ENCODE measurements at places on chromosomes 16 and 17.

DNA sequence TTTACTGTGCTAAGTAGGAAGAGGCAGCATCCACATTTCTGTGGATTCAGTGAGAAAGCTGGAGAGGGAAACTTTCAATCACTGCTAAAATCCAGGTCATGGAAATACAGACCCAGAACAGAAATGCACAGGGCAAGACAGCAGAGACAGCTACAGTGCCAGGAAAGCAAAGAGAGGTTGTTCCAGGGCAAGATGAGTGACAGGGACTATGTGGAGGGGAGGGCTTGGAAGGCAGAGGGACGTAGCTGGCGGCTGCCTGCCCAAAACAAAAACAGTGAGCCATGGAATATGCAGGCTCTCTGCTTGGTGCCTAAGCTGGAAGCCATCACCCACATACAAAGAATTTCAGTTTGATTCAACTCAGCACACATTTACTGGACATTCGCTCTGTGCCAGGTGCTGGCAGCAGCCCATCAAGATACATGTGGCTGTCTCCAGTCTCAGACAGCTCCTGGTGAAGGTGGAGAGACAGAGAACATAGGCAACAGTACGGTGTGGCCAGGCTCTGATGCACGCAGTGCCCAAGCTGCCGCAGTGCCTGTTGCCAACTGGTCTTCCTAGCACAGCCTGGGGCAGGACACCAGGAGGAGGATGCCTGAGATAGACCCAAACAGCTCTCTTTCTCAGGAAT is 88.7 kb downstream of the AIPL1 start:
- no peak for DNase-seq

- DNase-seq: no peak
These were observed 10.3 kb downstream of the TNRC6C start for GRCh38 chr17:77968788-77969187.

DNA sequence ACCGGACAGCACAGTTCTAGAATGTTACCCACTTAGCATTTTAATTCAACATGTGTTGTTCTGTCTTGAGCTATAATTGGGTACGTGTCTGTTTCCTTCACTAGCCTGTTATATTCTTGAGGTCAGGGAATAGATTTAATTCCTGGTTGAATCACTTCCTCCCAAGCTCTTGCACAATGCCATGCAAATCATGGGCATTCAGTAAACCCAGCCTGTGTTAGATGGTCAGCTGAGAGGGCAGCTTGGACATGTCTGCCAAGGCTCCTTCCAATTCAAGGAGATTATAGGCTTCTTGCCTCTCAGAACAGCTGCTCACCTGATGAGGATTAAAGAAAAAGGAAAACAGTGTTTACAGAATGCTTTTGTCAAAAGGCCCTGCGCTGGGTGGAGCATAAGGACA is 12.6 kb downstream of the C1QTNF1 start:
- no peak for DNase-seq

GRCh38 chr17:1985093-1985492 is 40.0 kb downstream of the RTN4RL1 start:
- no peak for DNase-seq

DNA sequence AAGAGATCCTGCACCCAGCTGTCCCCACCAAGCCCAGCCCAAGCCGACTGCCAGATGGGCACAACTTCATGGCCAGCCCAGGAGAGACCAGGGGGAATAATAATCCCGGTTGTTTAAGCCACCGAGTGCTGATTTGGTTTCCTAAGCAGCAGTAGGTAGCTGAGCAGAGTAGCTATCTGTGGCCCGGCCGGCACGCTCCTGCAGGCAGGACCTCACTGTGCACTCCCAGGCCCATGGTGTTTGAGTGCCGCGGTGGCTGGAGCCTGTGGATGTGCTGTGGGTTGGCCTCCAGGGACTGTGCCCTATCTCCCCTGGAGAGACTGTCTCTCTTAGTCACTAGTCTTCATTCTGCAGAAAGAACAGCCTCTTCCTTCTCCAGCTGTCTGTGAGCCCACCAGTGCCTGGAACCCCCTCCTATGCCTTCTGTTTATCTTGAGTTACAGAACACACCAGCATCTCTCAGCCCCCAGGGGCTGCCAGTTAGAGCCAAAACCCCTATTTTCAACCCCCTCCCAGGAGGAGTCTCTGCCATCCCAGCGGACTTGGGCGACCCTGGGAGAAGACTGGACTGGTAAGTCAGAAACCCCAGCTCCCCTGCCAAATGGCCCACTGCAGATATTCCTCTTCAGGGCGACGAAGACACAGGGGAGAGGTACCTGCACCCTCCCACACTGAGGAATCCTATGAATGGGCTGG is 152.0 kb downstream of the SDK2 start:
- DNase-seq: no peak

- DNase-seq: no peak
These were observed 383 bp downstream of the ZNF598 start for GRCh38 chr16:2009164-2009711.

- no peak for DNase-seq
These were observed 12.2 kb downstream of the ADGRG1 start for GRCh38 chr16:57640612-57641011.

DNA sequence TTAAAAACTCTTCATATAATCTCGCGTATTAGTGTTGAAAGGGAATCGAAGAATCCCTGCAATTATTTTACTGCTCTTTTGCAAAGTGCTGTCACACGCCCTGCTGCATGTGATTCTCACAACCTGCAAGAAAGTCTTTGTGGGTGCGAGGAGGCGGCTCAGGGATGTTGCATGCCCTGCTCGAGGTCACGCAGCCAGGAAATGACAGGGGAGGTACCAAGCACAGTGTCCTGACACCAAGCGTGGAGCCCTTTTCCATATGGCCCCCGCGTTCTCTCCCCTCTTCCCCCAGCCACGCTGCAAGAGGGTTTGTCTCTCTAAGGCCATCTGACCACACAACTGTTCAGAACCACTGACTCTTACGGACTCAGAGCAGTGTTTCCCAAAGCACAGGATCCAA is 37.6 kb downstream of the OR3A1 start:
- no peak for DNase-seq

Data from stimulated activated CD4-positive, alpha-beta T cell treated with anti-CD3 and anti-CD28 coated beads, Interleukin-1b, Interleukin-23, amount 100 ng/mL, for 4 hours (primary cell).